ENCODE measurements at places on chromosomes 12 and 14.

GRCh38 chr14:72443256-72443655 is 450.6 kb downstream of the DPF3 start:
- no peak for DNase-seq

DNA sequence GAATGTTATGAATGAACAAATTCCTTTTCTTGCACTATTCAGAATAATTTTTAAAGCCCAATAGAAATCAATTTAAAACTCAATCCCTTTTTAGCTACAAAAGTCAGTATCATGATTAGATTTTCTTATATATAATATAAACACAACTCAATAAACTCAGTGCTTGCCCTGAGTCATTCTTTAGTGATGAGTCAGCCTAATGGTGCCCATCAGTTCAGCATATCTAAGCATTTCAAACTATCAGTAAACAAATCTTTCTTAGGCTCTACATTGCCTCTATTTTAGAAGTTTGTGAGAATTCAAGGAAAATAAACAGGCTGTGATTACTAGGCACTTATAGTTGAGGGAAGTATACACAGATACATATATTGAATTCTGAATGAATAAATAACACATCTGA is 179.6 kb downstream of the NELL2 start:
- no peak for DNase-seq

- DNase-seq: peak; percentile 12
These were observed 8.9 kb downstream of the GPR65 start for GRCh38 chr14:88013750-88014349.

DNA sequence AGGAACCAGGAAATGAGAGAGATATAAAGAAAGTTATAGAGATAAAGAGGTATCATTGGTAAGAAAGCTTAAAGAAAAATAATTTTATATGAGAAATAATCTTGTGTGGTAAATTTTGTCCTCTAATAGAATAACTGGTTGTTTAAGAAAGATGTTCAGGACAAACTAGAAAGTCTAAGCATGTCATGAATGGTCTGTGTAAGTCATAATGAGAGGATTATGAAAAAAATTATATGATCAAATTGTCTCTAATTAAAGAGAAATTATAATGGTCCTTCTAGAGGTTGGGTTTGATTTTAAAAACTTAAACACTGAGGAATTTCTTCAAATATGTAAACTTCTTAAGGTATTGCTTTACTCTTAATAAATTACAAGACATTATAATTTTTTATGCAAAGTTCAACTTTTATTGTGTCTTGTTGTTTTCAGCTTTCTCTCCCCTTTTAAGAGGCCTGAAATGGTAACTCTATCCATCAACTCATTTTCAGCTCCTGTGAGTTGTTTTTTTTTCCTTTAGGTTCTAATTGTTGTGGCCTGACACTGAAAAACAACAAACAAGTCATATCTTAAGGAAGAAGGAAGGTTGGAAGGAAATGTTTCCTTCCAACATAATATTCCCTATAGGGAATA is 88.2 kb upstream of the CNOT2 start:
- DNase-seq: no peak

DNA sequence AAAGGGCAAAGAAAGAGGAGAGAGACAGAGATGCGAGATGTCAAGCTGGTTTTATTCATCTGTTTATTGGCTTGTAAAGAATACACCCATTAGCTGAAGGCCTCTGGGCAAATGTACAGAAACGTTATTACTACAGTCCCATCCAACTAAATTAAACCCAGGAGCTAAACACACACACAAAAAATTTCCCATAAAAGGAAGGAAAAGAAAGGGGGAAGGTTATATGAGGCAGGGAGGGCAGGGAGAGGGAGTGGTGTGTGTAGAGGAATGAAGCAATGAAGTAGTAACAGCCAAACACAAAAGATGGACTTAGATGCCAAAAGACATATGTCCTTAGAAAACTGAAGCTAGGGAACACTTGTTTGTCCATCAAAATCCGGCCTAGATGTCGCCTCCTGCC is 3.1 kb upstream of the MFAP5 start:
- no peak for DNase-seq

DNA sequence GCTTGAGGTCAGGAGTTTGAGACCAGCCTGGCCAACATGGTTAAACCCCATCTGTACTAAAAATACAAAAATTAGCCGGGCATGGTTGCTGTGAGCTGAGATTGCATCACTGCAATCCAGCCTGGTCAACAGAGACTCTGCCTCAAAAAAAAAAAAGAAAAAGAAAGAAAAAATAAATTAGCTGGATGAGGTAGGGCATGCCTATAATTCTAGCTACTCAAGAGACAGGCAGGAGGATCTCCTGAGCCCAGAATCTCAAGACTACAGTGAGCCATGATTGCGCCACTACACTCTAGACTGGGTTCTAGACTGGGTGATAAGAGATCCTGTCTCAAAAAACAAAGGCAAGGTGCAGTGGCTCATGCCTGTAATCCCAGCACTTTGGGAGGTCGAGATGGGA is 16.9 kb downstream of the PPP4R3A start:
- DNase-seq: no peak

DNA sequence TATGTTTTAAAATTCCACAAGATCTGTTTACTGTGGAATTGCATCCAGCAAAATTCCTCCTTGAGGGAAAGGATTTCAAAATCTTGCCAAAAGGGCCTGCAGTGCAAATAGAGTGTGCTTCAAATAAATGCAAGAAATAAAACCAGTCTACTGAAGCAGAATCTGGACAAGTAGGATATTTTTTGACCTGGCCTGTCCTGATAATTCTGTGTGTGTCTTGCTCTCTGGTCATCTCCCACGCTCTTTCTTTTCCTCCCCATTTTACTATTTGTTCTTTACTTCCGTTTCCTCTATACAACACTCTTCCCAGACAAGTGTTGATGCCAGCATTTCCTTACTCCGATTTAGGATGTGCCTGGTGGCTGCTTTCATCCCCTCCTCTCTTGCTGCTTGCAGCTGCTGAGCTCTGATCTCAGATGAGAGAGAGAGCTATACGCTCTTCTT is 115.9 kb downstream of the GPR135 start:
- no peak for DNase-seq

DNA sequence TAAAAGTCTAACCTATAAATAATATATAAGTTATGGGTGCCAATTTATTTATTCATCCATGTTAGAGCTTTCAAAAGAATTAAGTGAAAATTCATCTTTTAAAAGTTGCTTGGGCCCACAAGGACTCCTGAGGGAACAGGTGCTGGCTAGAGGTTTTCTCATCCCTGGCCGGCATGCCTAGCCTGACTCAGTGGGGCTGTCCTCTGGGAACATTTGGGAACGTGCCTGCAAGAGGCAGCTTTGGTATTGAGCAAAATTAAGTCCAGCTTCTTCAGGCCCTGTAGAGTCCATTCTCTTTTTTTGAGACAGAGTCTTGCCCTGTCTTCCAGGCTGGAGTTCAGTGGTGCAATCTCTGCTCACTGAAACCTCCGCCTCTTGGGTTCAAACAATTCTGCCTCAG is 44.7 kb downstream of the SPTB start:
- no peak for DNase-seq

DNA sequence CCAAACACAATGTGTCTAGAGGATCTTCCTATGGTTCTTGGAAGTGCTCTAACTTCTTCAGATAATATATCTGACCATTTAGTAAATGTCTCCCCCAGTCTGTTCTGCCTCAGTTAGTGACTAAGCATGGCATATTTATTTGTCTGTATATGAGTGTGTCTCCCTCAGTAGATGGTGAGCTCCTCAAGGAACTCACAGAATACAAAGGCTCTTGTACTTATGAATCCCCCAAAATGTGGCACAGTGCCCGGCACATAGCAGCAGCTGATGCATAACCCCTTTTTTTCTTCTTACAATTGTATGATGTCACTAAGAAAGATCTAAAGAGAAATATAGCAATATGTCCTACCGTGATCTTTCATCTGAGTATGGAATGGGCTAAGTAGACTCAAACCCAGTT is 264.7 kb upstream of the PRICKLE1 start:
- DNase-seq: no peak

GRCh38 chr12:58615047-58615446 is 305.3 kb downstream of the LRIG3 start:
- DNase-seq: no peak

GRCh38 chr14:78566859-78567172 is 396.6 kb downstream of the NRXN3 start:
- no peak for DNase-seq

DNA sequence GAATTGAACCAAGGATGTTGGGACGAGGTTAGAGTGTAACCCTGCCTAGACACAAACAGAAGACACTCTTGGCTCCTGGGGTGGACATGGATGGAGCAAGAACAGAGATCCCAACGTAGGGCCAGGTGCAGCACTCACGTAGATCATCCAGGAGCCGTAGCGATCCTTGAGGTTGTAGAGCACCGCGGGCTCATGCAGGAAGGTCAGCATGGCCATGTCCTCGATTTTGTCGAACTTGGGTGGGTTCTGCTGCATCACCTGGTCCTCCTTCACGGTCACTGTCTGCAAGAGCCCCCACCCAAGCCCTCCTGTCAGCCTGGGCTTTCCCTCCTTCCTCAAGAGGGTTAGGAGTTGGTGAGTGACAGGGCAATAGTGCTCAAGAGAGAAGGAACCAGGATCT is 2.5 kb downstream of the MYH7 start:
- DNase-seq: no peak

GRCh38 chr12:29283969-29284700 is 96.8 kb downstream of the ERGIC2 start:
- DNase-seq: no peak

DNA sequence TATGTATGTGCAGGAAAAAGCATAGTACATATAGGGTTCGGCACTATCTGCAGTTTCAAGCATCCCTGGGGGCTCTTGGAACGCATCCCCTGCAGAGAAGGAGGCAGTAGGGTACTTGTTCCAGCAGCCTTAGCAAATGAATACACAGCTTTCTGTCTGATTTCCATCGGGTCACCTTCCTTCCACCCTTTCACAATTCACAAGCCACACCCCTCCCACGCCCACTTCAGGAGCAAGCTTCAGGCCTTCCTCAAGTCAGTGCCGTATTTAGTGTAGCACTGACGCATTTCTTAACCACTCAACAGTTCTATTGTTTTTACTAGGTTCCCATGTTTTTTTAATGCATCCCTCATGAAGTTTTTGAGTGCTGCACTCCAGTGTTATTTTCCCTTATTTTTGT is 64.2 kb downstream of the CLMN start:
- DNase-seq: no peak

GRCh38 chr14:68849416-68849815 is 56.5 kb upstream of the ZFP36L1 start:
- no peak for DNase-seq

- DNase-seq: no peak
These were observed 182.4 kb upstream of the TBX3 start for GRCh38 chr12:114866331-114866730.

- no peak for DNase-seq
These were observed 1.5 kb upstream of the VAMP1 start for GRCh38 chr12:6471989-6472360.

DNA sequence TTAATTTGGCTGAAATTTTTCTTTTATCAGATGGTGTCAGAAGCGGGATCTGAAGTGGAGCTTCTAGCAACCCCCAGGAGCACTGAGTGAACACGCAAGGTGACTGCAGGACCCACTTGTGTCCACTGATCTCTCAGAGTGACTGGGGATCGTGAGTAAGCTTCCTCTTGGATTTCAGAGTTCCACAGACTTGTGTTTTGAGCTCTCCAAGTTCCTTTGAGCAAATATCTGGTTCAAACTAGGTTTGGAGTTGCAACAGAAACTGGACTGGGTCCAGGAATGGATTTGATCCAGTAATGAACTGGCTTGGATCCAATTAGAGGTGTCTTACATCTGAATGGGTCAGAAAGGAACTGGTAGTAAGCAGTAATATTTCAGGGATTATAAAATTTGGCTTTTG is 24.7 kb upstream of the B4GALNT1 start:
- no peak for DNase-seq

DNA sequence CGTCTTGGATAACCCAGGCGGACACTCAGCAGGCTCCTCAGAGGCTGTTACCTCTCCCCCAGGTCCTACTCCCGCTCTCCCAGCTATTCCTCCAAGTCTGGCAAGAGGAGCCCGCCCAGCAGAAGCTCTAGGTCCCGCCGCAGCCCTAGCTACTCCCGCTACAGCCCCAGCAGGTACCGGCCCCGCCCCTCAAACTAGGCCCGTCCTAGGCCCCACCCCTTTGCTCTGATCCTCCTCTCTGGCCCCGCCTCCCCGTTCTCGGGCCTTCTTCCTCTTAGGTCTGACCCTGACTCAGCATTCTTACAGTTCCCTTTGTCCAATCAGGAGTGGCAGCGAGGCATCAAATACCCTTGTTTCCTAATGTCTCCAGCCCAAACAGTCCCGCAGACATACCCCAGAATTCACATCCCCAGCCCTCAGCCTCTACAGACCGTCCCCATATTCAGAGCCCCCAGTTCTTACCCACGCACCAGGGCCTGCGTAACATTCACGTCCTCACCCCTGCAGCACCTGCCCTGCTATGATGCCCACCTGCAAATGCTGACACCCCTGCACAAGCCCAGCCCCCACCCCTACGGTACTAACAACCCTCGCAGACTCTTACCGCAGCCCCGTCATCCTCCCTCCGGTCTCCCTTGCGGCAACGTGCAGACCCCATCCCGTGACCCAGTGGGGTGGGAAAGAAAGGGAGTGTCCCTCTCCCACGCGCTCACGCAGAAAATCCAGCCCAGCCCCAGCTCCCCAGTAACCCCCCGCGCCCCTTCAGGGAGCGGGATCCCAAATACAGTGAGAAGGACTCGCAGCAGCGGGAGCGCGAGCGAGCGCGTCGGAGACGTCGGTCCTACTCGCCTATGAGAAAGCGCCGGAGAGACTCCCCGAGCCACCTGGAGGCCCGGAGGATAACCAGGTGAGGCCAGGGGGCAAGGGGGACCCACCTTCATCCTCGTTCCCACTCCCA is 25.0 kb upstream of the HSPB8 start:
- no peak for DNase-seq

- DNase-seq: peak; percentile 63
These were observed at the start of gene ARHGAP9 for GRCh38 chr12:57479376-57480115. Gene ARHGAP9 (minus strand): TSS chr12:57479866. CDS start chr12:57479406, 460 bp downstream.

DNA sequence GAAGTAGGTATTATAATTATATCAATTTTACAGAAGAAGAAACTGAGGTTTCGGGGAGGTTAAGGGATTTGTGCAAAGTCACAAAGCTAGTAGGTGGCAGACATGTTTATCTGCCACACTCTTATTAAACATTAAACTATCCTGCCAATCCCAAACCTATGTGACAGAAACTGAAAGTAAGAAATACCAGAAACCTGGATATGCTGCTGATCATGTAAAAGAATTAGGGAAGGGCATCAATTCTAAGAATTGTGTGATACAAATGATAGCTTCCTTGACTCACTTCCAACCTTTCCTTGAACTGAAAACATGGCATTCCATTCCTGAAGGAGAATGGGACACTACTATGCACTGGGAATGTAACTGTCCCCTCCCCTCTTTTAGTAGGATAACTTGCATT is 16.9 kb downstream of the TAOK3 start:
- DNase-seq: no peak

DNA sequence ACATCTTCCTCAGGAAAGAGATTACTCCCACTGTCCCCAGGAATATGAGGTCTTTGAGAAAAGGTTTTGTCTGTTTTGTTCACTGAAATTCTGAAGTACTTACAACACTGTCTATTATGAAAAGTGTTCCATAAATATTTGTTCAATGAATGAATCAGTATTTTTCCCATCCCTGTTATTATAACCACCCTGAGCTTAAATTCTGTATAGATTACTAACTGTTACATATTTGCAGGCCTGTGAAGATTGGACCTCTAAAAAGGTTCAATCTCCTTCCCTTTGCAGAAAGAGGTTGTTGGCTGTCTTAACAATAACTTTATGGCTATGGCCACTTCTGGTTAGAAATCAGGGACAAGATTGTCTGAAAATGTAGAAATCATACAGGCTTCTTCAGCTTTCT is 174.5 kb upstream of the NPAS3 start:
- no peak for DNase-seq

GRCh38 chr12:10624605-10625004 is 11.2 kb upstream of the MAGOHB start:
- DNase-seq: no peak
